GM12891 (cell line): ENCODE measurements at places on chromosomes 12 and 14.

GRCh38 chr14:67963960-67964812, 144.6 kb downstream of the RAD51B start:
- DNase-seq = no peak

- DNase-seq = no peak
Observed at GRCh38 chr14:28982228-28982627, 215.6 kb downstream of the FOXG1 start.

- DNase-seq = no peak
Observed at GRCh38 chr12:49111206-49111605, 559 bp upstream of the LMBR1L start.

DNA sequence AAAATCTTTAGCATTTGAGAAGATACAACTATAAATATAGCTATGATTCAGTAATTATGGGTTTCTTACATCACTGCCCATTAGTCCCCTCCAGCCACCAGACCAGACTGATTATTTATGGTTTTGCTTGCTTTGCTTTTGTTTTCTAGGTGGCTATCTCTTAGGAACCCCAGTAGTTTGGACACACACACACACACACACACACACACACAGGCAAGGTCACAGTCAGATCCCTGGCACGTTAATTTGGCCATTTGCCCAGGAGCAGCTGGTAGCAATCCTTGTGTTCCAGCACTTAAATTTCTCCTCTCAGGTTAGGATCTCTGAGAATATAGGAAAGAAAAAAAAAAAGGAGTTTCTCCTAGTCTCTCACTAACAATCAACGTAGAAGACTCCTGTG, 90.2 kb upstream of the RESF1 start:
- DNase-seq = no peak
